ENCODE measurements at places on chromosomes 2 and 18.
A peak's percentile ranks its signal among the peaks of the same experiment; 100 is the strongest.

- peak; percentile 45 for DNase-seq
Observed at GRCh38 chr2:96325041-96325883, at the start of gene ITPRIPL1. Gene ITPRIPL1, plus strand, starts transcription at chr2:96325317. Its CDS starts 523 bp downstream, at chr2:96325840.

GRCh38 chr18:37533647-37534584 is 31.7 kb downstream of the CELF4 start:
- DNase-seq: no peak

GRCh38 chr18:46196627-46197243 is 92.5 kb downstream of the HAUS1 start:
- no peak for DNase-seq

- no peak for DNase-seq
Observed at GRCh38 chr2:137797641-137798040, 166.6 kb upstream of the HNMT start.

All from kidney (tissue), 22 donors.